ENCODE measurements at places on chromosomes 2 and 18.

GRCh38 chr2:57962861-57963260 is 83.7 kb upstream of the VRK2 start:
- no peaks in the 10 kb centered on the region for H3K4me1 ChIP-seq
- H3K4me3 ChIP-seq: no peak overlapping the region
- H3K27me3 ChIP-seq: no peaks in the 10 kb centered on the region
- ATAC-seq: no peak
- no peaks in the 10 kb centered on the region for H3K36me3 ChIP-seq

- H3K27ac ChIP-seq: no peak overlapping the region
- H3K4me1 ChIP-seq: no peaks in the 10 kb centered on the region
- H3K27me3 ChIP-seq: no peaks in the 10 kb centered on the region
- H3K4me3 ChIP-seq: no peak overlapping the region
- no peaks in the 10 kb centered on the region for H3K36me3 ChIP-seq
- ATAC-seq: no peak
Measured at GRCh38 chr2:54067851-54068375, 47.5 kb upstream of the ACYP2 start.

GRCh38 chr2:54310961-54311360 is 54.9 kb upstream of the TSPYL6 start:
- no peak overlapping the region for H3K4me3 ChIP-seq
- no peaks in the 10 kb centered on the region for H3K27me3 ChIP-seq
- ATAC-seq: no peak
- H3K27ac ChIP-seq: no peak overlapping the region
- no peaks in the 10 kb centered on the region for H3K36me3 ChIP-seq

DNA sequence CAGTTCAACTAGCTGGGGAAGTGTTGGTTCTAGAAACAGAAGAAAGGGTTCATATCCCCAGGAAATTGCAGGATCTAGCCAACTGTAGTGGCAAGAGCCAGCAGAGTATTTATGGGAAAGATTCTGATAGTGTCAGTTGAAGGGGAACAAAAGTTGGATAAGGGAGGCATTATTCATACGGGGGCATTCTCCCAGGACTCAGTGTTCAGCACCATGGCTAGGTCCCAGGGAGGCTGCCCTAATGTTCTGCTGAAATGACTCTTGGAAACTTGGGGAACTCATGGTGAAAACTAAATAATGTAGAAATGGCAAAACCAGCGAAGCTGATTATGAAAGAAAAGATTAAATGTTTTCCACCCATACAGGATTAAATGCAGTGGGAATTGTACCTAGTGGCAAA is 543.7 kb downstream of the TRIB2 start:
- no peak overlapping the region for H3K27ac ChIP-seq
- no peak overlapping the region for H3K4me3 ChIP-seq
- no peak for ATAC-seq
- H3K27me3 ChIP-seq: peaks cover 8% of the 10 kb centered on the region
- H3K4me1 ChIP-seq: no peaks in the 10 kb centered on the region

DNA sequence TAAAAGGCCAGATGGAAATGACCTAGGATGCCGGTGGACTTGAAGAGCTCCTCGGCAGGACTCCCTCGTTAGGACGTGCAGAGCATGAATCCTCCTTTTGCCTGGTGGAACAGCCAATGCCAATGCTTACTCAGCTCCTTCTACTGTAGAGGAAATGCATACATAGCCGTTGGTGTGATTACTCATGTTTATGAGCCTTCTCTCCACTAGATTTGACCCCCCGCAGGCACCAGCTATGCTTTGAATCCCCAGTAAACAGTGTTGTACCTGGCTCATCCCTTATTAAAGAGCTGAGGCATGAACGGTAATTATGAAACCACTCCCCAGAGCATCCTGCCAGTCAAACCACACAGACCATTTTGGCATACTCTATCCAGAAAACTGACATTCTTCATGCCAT is 172.8 kb downstream of the ANTXR1 start:
- ATAC-seq: no peak
- H3K27me3 ChIP-seq: peaks cover 45% of the 10 kb centered on the region
- H3K36me3 ChIP-seq: no peaks in the 10 kb centered on the region
- no peak overlapping the region for H3K4me3 ChIP-seq
- H3K27ac ChIP-seq: no peak overlapping the region
- no peaks in the 10 kb centered on the region for H3K4me1 ChIP-seq

DNA sequence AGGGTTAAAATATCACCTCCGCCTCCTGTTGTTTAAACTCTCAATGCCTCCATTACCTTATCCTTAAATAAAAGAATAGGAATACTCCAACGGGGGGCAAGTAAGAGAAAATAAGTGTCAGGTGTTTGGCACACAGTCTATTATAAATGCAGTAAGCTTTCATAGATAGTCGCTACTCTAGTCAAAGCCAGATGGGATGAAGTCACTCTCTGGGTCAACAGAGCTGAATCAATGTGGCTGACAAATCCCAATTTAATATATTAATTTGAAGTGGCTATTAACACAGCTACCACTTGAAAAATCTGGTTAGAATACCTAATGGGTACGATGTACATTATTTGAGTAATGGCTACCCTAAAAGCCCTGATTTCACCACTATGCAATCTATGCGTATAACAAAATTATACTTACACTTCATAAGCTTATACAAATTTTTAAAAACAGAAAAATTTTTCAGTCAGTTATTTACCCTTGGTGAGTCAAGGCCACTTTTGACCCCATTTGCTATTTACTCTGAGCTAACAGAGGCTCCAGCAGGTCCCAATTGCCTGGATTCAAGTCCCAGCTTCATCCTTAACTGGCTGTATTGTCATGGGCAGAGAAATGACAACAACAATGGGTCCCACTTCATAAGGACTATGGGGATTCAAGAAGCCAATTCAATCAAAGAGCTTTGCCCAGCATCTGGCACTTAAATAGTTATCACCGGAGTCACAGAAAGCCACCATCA is 167.5 kb upstream of the PID1 start:
- peaks cover 20% of the 10 kb centered on the region for H3K27me3 ChIP-seq
- no peak overlapping the region for H3K4me3 ChIP-seq
- H3K27ac ChIP-seq: no peak overlapping the region
- H3K4me1 ChIP-seq: no peaks in the 10 kb centered on the region

DNA sequence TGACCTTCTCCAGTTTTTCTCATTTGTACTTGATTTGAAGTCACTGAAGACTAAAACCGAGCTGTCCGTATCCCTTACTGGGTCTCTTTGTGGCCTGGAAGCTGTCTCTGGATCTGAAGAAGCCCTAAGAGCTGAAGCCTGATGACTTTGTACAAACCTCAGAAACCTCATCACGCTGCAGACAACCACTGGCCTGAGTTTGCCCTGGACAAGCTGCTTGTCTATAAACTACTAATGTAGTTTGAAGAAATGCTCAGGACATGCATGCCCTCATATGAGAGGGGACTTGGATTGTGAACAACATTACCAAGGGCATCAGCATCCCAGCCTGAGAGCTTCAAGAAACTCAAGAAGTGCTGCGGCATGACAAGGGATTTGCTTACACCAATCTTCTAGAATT is 79.3 kb upstream of the CBLN2 start:
- no peak overlapping the region for H3K4me3 ChIP-seq
- no peaks in the 10 kb centered on the region for H3K4me1 ChIP-seq
- no peak overlapping the region for H3K27ac ChIP-seq
- ATAC-seq: no peak

DNA sequence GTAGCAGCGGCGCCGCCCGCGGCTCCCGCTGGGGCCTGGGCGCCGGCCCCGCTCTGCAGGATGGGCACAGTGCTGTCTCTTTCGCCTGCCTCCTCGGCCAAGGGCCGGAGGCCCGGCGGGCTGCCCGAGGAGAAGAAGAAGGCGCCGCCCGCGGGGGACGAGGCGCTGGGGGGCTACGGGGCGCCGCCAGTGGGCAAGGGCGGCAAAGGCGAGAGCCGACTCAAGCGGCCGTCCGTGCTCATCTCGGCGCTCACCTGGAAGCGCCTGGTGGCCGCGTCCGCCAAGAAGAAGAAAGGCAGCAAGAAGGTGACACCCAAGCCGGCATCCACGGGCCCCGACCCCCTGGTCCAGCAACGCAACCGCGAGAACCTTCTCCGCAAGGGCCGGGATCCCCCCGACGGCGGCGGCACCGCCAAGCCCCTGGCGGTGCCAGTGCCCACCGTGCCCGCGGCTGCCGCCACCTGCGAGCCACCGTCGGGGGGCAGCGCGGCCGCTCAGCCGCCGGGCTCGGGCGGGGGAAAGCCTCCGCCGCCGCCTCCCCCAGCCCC is 369 bp downstream of the CDK5R2 start:
- no peak overlapping the region for H3K27ac ChIP-seq
- H3K4me1 ChIP-seq: peaks cover 7% of the 10 kb centered on the region
- H3K36me3 ChIP-seq: peaks cover 10% of the 10 kb centered on the region
- peak; percentile 1 for ATAC-seq
- peak overlapping the region; percentile 63 for H3K4me3 ChIP-seq

GRCh38 chr2:24105816-24106215 is 17.3 kb downstream of the PFN4 start:
- no peak overlapping the region for H3K27ac ChIP-seq
- no peaks in the 10 kb centered on the region for H3K4me1 ChIP-seq
- ATAC-seq: no peak

DNA sequence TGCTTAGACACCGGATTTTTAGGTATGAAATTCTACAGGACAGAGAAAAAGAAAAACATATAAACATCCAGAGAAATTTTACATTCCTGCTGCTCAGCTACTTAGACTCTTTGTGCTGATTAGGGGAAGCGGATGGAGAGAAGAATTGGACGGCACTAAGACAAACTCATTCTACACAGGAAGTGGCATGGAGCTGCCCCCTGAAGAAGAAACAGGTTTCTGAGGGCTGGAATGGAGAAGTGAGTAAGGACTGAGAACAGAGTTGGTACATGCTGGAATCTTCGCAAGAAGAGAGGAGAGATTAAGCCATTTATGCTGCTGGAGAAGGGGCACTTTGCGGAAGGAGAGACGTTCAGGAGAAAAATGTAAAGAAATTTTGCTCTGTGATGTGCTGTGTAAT is 253.0 kb upstream of the ERBB4 start:
- no peak for ATAC-seq
- H3K27me3 ChIP-seq: no peaks in the 10 kb centered on the region
- no peak overlapping the region for H3K27ac ChIP-seq
- no peaks in the 10 kb centered on the region for H3K36me3 ChIP-seq
- no peaks in the 10 kb centered on the region for H3K4me1 ChIP-seq

DNA sequence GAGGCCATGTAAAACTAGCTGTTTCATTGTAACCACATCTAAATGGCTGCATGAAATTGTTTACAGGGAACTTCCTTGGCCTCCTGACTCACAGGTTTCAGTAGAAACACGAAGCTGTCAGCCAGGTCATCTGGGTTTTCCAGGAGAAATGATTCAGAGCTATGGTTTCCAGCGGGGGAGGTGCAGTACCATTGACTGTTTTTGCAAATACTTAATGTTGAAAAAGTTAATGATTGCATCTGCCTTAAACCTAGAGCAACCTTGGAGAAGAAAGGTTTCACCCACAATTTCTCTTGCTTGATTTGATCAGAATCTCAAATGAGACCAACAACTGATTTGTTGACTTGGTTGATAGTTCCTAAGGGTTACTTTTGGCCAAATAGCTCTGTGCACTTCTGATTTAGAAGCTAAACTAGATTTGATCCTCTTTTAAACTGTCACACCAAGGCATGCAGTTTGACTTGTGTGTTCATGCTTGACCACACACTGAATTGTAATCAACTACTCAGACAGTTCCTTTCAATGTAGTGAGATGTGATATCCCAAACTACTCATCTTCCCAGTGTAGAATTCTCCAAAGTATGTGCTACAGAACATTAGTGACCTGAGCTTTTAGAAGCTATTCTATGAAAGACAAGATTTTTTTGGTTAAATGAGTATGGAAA is 193.5 kb upstream of the CHST9 start:
- H3K4me1 ChIP-seq: no peaks in the 10 kb centered on the region
- no peaks in the 10 kb centered on the region for H3K36me3 ChIP-seq
- H3K4me3 ChIP-seq: no peak overlapping the region
- no peak overlapping the region for H3K27ac ChIP-seq

DNA sequence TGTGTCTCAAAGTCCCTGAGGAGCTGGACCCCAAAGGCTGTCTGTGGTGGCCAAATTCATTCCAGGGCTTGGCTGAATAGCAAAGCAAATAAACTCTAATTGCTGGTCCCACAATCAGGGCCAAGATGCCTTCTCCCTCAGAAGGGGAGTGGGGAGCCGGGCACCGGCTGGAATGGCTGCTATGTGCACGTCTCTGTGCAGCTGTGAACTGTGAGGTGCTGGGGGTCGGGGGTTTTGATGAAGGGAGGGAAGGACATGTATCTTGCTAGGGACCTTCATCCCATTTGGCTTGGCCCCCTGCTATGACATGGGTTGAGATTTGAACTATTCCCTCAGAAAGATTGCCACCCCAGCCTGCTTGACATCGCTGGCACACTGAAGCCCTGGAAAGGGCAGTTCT is 60.4 kb downstream of the CIB4 start:
- no peak overlapping the region for H3K4me3 ChIP-seq
- no peak overlapping the region for H3K27ac ChIP-seq
- H3K4me1 ChIP-seq: no peaks in the 10 kb centered on the region

GRCh38 chr2:227748079-227748478 is 2.4 kb downstream of the SCYGR8 start:
- no peak overlapping the region for H3K4me3 ChIP-seq
- H3K27me3 ChIP-seq: no peaks in the 10 kb centered on the region
- no peak for ATAC-seq
- no peak overlapping the region for H3K27ac ChIP-seq
- H3K4me1 ChIP-seq: no peaks in the 10 kb centered on the region

- no peak for ATAC-seq
- H3K4me1 ChIP-seq: no peaks in the 10 kb centered on the region
- no peak overlapping the region for H3K27ac ChIP-seq
Measured at GRCh38 chr18:45198526-45198925, 416.8 kb upstream of the SLC14A2 start.

- H3K36me3 ChIP-seq: no peaks in the 10 kb centered on the region
- H3K27ac ChIP-seq: no peak overlapping the region
- no peaks in the 10 kb centered on the region for H3K27me3 ChIP-seq
Measured at GRCh38 chr2:187580462-187581124, 26.4 kb upstream of the TFPI start.

DNA sequence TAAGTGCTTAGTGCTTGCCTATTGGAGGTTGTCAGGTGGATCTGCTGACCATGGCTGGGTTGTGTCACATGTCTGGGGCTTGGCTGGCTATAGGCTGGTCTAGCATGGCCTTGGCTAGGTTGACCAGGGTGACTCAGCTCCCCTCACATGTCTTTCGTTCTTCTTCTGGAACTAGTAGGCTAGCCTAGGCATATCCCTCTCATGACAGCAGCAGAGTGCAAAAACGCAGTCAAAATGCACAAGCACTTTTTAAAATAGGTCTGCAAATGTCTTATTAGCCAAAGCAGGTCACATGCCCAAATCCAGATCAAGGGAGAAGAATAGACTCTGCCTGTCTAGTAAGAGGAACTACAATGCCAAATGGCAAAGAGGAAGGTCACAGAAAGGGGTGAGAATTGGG is 179.7 kb upstream of the ACVR2A start:
- no peak overlapping the region for H3K27ac ChIP-seq
- H3K4me1 ChIP-seq: peaks cover 21% of the 10 kb centered on the region
- H3K36me3 ChIP-seq: no peaks in the 10 kb centered on the region
- ATAC-seq: no peak
- no peak overlapping the region for H3K4me3 ChIP-seq
- no peaks in the 10 kb centered on the region for H3K27me3 ChIP-seq

DNA sequence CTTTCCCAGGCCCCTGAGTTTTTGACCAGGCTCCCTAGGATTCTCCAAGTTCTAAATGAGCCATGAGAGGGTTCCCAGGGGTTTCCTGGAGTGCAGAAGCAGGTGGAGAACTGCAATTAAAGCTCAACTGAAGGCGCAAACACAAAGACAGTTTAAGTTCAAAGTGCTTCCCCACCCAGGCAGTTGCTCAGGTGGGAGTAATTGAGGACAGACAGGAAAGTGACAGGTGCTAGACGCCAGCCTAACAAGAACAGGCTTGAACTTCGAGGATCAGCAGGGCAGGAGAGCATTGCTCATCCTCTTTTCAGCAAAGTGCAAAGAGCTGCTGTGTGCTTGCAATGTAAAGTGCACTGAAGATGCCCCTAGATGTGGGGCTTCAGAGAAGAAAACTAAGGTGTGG is 77.2 kb upstream of the ST8SIA3 start:
- peaks cover 12% of the 10 kb centered on the region for H3K27me3 ChIP-seq
- H3K4me3 ChIP-seq: no peak overlapping the region
- H3K4me1 ChIP-seq: no peaks in the 10 kb centered on the region
- ATAC-seq: no peak

Data from activated T-helper 17 cell treated with anti-CD3 and anti-CD28 coated beads, Interleukin-2, amount 50 U/mL, for 72 hours (primary cell).